SIG-M5 (cell line): ENCODE measurements at places on chromosomes 11 and 22.

GRCh38 chr11:45665933-45666647, 668 bp upstream of the CHST1 start:
- DNase-seq, result no peak

- DNase-seq, result peak; percentile 93
Observed at GRCh38 chr11:14270690-14271542, 88.1 kb downstream of the RRAS2 start.

DNA sequence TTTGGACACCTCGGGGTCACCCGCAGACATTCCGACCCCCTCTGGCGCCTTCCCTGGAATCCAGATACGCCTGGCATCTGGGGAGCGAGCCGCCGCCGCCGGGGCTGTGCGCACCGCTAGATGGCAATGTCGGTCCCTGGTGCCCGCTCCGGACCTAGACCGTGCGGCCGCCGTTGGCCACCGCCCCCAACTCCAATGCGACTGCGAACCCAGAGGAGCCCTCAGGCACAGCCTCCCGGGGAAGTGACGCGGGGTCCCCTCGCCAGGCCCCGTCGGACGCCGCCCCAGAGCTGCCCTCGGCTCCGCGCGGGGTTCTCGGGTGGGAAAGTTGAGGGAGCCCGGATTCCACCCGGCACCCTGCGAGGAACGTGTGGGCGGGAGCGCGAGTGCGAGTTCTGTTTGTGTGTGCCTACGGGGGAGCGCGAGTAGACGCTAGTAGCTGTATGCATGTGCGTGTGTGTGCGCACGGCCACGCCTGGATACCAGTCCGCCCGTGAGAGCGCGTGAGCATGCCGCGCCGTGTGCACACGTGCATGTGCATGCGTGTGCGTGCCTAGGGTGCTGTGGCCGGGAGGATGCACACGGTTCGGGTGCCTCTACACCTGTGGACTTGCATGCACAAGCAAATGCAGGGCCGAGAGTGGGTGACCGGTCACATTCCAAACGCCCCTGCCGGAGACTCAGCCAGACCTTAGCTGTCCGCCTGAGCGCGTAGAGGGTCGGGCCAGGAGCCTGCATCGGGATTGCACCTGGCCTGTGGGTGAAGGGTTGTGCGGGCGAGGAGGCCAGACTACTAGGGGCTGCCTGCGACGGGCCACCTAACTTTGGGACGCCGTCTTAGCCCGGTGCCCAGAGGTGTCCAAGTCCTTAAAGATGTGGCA, 1.9 kb downstream of the CHRM4 start:
- no peak for DNase-seq

DNA sequence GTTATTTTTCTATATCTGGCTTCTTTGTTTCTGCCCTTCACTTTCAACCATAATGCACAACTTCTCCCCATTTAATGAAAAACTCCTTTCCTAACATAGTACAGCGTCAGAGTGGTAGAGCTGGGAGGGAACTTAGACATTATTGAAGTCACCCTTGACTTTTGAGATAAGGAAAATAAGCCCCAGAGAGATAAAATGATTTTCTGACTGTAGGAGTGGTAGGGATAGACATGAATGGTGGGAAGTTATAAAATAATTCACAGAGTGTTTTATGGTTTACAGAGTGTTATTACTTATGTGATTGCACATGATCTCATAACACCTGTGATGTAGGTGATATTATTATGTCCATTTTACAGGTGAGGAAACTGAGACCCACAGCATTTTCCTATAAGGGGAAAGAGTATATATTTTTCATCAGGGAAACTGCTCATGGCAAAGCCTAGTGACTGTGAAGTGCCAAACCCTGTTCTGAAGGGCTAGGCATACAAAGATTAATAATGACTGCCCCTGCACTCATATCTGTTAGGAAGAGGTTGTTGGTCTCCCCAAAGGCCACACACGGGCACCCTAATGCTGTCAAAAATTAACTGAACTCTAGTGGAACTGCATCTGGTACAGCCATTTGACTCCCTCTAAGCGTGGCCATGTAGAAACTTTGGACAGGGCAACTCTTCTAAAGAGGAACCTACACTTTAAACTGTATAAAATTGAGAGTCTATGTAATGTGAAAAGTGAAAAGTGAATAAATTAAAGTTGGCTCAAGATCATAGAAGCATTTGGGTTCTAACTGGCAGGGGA, 61.1 kb upstream of the PICALM start:
- DNase-seq, result no peak

- DNase-seq, result no peak
Observed at GRCh38 chr11:14774721-14775120, 117.3 kb downstream of the CYP2R1 start.

- DNase-seq, result no peak
Observed at GRCh38 chr11:132743601-132744000, 788.7 kb downstream of the OPCML start.

DNA sequence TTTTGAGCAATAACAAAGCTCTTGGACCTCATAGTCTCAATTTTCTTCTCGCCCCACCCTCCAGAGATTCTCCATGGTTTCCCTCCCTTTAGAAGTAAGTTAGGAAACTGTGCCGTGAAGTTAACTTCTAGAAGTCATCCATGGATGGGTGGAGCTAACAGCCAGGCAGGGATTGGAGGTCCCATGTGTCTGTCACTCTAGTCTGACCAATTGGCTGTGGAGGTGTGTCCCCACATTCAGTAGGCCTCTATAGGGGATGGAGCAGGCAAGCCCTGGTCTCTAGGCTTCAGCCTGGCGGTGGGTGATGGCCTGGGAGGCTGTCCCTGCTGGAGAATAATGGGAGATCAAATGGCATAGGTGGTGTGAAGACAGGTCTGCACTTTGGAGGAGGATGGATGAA, 50.7 kb downstream of the TP53I11 start:
- no peak for DNase-seq

DNA sequence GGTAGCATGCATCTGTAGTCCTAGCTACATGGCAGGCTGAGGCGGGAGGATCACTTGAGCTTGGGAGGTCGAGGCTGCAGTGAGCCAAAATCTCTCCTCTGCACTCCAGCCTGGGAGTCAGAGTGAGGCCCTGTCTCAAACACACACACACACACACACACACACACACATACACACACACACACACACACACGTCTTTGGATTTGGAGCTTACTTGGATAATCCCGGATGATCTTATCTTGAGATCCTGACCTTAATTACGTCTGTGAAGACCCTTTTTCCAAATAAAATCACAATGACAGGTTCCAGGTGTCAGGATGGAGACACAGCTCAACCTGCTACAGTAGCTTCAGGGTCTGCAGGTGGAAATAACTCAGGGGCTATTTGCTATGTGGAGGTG, 1.1 kb downstream of the UPB1 start:
- no peak for DNase-seq
